ENCODE measurements at places on chromosomes 6 and 20. TPM values are rescaled to one million over a fixed set of nuclear protein-coding genes. Genes with fewer than 3 reads are reported as not detected.

DNA sequence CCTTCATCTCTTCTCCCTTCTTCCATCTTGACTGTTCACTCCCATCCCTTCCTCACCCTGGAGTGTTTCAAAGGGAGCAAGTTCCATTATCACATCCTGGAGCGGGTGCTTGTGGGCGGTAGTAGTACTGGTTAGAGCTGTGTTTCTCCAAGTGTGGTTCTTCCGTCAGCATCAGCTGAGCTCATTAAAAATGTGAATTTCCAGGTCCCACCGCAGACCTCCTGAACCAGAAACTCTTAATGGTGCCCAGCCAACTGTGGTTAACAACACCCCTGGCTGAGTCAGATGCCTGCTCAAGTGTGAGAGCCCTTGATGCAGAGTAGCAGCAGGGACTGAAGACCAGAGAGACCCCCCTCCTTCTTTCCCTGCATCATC is 24.4 kb downstream of the ANGPT4 start:
- peaks cover 34% of the 10 kb centered on the region for H3K4me1 ChIP-seq
- no peaks in the 10 kb centered on the region for H3K27me3 ChIP-seq
- DNase-seq = no peak
- no peak overlapping the region for H3K4me3 ChIP-seq
- H3K36me3 ChIP-seq = no peaks in the 10 kb centered on the region

GRCh38 chr20:45934046-45934585 is 367 bp upstream of the PCIF1 start:
- peak overlapping the region; percentile 94 for H3K4me3 ChIP-seq
- peaks cover 24% of the 10 kb centered on the region for H3K36me3 ChIP-seq
- H3K27ac ChIP-seq = peak overlapping the region; percentile 92
- DNase-seq = no peak
- no peaks in the 10 kb centered on the region for H3K4me1 ChIP-seq

Gene C6orf132
- total RNA-seq = 31.9 TPM

DNA sequence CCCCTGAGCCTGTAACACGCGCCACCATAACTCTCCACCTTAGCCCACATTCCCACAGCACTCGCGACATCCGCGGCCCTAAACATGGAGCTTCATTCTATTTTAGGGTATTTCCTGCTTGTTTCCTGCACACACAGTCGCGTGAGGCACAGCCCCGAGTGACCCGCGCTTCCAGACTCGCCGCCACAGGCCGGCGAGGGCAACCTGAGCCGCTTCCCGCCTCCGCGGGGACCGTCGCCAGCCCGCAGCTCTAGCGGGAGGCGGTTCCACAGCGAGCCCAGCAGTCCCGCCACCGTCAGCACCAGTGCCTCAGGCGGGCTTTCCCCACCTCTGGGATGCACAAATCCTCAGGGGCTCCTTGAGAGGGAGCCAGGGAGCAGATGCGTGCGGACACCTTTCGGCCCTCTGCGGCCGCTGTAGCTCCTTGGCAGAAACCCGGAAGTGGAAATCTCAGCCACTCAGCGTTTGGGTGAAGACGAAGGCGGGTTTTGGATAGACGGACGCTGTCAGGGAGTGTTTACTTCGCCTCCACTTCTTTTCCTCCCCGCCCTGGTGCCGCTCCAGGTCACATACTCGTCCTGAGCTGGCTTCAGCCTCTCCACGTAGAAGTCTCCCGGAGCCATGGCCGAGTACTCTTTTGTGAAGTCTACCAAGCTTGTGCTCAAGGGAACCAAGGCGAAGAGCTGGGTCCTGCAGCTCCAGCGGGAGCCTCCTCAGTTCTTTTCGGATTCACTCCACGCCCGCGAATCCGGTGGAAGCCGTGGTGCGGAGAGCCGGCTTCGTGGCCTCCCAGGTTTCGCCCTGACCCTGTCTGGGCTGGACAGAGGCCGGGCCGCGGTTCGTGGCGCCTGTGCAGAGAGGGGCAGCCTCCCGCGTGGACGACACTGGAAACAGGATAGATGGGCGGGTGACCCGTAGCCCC is 2177.4 kb upstream of the DEFB115 start:
- no peaks in the 10 kb centered on the region for H3K4me1 ChIP-seq
- DNase-seq = no peak
- H3K27ac ChIP-seq = no peak overlapping the region
- no peak overlapping the region for H3K4me3 ChIP-seq

DNA sequence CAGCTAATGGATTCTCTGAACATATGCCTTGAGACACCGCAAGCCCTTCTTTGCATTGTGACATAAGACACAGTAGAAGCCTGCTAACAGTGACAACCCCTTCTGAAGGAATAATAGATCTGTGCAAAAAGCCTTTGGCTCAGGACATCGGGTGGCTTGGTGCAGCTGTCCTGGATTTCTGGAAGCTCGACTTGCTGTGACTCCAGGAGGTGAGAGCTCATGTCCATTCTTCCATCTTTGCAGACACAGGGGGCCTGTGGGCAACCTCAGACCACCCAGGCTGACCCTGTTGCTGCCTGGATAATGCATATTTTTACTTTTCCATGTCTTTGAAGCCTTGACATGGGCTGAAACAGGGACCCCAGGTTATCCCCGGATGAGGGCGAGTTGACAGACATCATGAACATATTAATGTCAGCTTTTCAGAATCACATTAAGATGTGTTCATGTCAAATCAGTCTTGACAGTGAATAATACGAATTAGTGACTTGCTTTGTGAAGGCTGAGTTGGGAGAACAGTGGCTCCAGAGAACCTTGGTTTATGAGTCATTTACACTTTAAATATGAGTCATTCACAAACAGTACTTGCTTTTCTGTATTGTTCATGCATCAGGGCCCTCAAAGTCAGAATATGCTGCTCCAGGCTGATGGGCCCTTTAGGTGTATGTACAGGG is 66.8 kb upstream of the IYD start:
- peak overlapping the region; percentile 14 for H3K27ac ChIP-seq
- peaks cover 20% of the 10 kb centered on the region for H3K4me1 ChIP-seq
- peak; percentile 67 for DNase-seq
- no peaks in the 10 kb centered on the region for H3K36me3 ChIP-seq
- H3K4me3 ChIP-seq = no peak overlapping the region

GRCh38 chr6:90184334-90185298 is 112.0 kb downstream of the BACH2 start:
- H3K27me3 ChIP-seq = no peaks in the 10 kb centered on the region
- H3K27ac ChIP-seq = no peak overlapping the region
- H3K4me1 ChIP-seq = peaks cover 21% of the 10 kb centered on the region
- DNase-seq = peak; percentile 38

- H3K27me3 ChIP-seq = no peaks in the 10 kb centered on the region
- no peak overlapping the region for H3K27ac ChIP-seq
- no peaks in the 10 kb centered on the region for H3K4me1 ChIP-seq
- no peak overlapping the region for H3K4me3 ChIP-seq
- DNase-seq = no peak
- no peaks in the 10 kb centered on the region for H3K36me3 ChIP-seq
These were observed 53.6 kb downstream of the CDH26 start for GRCh38 chr20:60011512-60012507.

DNA sequence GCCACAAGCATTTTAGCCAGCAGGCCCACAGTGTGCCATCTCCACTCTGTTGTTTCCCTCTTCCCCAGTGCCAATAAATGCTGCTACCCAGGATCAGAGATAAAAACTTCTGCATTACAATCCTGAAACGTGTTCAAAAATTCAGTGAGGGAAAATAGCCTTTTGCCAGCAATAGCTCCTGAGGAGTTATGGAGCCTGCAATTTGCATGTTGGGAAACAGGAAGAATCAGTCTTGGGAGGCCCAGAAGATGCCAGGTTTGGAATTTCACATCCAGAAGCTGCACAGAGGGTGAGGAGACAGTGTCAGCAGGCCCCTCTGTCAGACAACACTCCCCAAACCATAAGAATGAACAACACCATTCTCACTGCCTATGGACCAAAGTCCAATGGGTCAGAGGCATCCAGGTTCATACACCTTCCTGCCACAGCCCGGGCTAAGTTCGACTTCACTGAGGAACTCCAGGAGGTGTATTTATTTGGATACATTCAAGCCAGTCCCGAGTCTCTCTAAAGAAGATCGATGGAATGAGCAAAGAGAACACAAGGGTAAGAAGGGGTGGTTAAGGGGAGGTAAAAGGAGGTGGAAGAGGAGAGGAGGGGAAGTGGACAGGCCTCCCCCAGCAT is 20.8 kb downstream of the RRBP1 start:
- H3K36me3 ChIP-seq = peaks cover 50% of the 10 kb centered on the region
- no peak overlapping the region for H3K4me3 ChIP-seq

DNA sequence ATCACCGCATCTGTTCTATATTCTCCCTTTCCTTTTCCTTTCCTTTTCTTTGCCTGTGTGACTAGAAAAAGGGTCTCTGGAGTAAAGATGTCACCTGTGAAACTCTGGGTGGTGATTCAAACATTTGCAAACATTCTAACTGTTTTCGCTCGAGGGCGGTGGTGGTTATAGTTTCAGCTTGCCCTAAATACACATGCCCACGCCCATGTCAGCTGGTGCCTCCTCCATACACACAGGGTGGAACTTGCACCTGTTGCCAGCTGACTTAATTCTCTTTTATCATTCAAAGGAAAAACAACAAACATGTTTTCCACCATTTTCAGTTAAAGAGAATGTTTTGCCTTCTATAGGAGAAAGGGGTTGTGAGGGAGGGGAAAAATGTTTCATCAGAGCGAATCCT is 381.9 kb upstream of the ARID1B start:
- H3K4me1 ChIP-seq = no peaks in the 10 kb centered on the region
- no peak for DNase-seq
- H3K27ac ChIP-seq = no peak overlapping the region
- H3K4me3 ChIP-seq = no peak overlapping the region

GRCh38 chr20:9755301-9755700 is 83.6 kb downstream of the PAK5 start:
- H3K27me3 ChIP-seq = no peaks in the 10 kb centered on the region
- no peak overlapping the region for H3K27ac ChIP-seq
- H3K4me3 ChIP-seq = no peak overlapping the region
- no peak for DNase-seq
- H3K4me1 ChIP-seq = no peaks in the 10 kb centered on the region

Gene SMOC2
- total RNA-seq = not detected

- H3K36me3 ChIP-seq = peaks cover 80% of the 10 kb centered on the region
- no peak overlapping the region for H3K27ac ChIP-seq
- H3K4me1 ChIP-seq = peaks cover 7% of the 10 kb centered on the region
- no peak overlapping the region for H3K4me3 ChIP-seq
- no peak for DNase-seq
These were observed 65.3 kb downstream of the MTHFD1L start for GRCh38 chr6:150930841-150931240.

Gene NUDT3
- 22.4 TPM for total RNA-seq

GRCh38 chr6:100228437-100228833 is 234.4 kb upstream of the MCHR2 start:
- H3K27me3 ChIP-seq = no peaks in the 10 kb centered on the region
- H3K27ac ChIP-seq = peak overlapping the region; percentile 63
- H3K4me1 ChIP-seq = peaks cover 7% of the 10 kb centered on the region
- H3K4me3 ChIP-seq = peak overlapping the region; percentile 58

Gene NRSN1
- not detected for total RNA-seq

DNA sequence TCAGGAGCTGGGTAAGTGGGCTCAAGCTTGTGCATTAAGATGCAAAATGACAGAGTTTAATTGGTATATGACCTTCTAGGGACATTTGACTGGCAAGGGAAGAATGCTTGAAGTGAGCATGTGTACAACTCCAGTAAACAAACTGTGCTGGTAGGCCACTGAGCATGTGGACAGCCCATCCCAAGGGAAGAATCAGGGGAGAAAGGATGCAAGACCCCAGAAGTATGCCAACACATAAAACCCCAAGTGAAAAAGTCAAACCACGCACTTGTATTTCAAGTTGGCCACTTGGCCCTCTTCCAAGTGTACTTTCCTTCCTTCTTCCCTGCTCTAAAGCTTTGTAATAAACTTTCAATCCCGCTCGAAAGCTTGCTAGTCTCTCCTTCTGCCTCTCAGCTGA is 10.4 kb upstream of the THBD start:
- H3K36me3 ChIP-seq = no peaks in the 10 kb centered on the region
- no peak overlapping the region for H3K4me3 ChIP-seq
- H3K4me1 ChIP-seq = no peaks in the 10 kb centered on the region
- H3K27ac ChIP-seq = no peak overlapping the region
- no peak for DNase-seq
- H3K27me3 ChIP-seq = no peaks in the 10 kb centered on the region

Gene PBOV1
- total RNA-seq = not detected

DNA sequence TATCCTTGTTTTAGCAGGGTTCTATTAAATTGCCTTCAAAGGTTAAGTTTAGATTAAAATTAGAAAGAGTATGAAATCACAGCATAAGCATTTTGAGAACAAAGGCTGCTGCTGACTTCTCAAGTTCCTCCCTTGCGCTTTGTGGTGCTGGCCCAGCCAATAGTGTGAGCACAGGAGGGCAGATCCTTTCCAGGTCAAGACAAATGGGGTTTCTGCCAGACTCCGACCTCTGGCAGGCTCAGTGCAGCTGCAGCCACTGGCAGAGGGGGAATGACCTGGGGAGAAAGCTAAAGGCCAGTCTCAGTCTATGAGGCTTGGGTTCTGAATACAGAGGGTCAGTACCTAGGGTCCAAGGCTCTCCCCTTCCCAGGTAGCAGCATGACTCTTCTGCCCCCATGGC is 27.0 kb downstream of the CLIC5 start:
- H3K4me1 ChIP-seq = no peaks in the 10 kb centered on the region
- no peak for DNase-seq
- no peak overlapping the region for H3K27ac ChIP-seq
- no peaks in the 10 kb centered on the region for H3K36me3 ChIP-seq
- no peak overlapping the region for H3K4me3 ChIP-seq

Gene RNF182
- not detected for total RNA-seq

DNA sequence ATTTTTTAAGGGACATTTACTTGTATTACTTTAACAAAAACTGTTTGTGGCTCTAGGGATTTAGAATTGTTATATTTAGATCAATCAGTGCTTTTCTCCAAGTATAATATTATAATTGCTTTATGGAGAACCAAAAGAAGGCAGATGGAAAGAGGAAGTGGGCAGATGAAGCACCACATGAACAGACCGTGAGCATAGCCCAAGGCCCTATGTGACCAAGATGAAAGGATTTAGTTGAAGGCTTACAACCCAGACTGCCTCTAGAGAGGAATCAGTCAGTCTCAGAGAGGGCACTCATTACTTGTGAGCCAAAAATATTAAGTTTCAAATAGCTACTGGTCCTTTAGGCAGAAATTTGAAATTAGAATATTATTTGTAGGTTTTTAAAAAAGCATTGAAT is 102.3 kb upstream of the IMPG1 start:
- H3K27me3 ChIP-seq = no peaks in the 10 kb centered on the region
- no peaks in the 10 kb centered on the region for H3K4me1 ChIP-seq
- no peak overlapping the region for H3K4me3 ChIP-seq
- no peak for DNase-seq

DNA sequence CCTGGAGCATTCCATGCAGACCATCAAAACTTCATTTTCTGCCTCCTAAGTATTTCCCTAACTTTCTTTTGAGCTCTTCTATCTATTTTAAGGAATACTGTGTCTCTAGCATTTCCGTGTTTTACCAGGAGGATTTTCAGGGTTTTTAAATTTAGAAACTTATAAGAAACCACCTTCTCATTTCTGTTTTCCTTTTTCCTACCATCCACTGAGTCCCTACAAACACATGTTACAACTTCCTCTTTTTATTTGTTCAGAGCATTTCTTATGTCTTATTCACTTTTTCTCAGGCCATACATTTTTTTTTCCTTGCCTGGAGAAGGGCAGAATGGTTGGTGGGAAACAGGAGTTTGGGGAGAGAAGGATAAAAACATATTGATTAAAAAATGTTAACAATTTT is 130.0 kb upstream of the BMP5 start:
- H3K4me1 ChIP-seq = peaks cover 7% of the 10 kb centered on the region
- DNase-seq = no peak
- no peak overlapping the region for H3K4me3 ChIP-seq
- H3K27ac ChIP-seq = no peak overlapping the region

- no peaks in the 10 kb centered on the region for H3K27me3 ChIP-seq
- H3K4me3 ChIP-seq = no peak overlapping the region
- H3K36me3 ChIP-seq = no peaks in the 10 kb centered on the region
- peaks cover 8% of the 10 kb centered on the region for H3K4me1 ChIP-seq
These were observed 756.9 kb downstream of the TFAP2A start for GRCh38 chr6:9657994-9658393.
